ENCODE measurements at places on chromosomes 2 and 18. TPM values are rescaled to one million over a fixed set of nuclear protein-coding genes. Genes with fewer than 3 reads are reported as not detected.

Gene C1QL2
- polyA plus RNA-seq: not detected

Gene NR4A2
- 3.0 TPM for polyA plus RNA-seq

Gene CHRND
- not detected for polyA plus RNA-seq

Gene SERPINB13
- polyA plus RNA-seq: 15.5 TPM

Gene CXCR4
- 0.21 TPM for polyA plus RNA-seq
